GOT3 (cell line): ENCODE measurements at places on chromosomes 7 and 10.

DNA sequence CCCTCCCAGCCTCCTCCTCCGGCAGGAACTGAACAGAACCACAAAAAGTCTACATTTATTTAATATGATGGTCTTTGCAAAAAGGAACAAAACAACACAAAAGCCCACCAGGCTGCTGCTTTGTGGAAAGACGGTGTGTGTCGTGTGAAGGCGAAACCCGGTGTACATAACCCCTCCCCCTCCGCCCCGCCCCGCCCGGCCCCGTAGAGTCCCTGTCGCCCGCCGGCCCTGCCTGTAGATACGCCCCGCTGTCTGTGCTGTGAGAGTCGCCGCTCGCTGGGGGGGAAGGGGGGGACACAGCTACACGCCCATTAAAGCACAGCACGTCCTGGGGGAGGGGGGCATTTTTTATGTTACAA, 83.3 kb downstream of the PAX2 start:
- DNase-seq: no peak

GRCh38 chr7:96499532-96499931, 177.6 kb upstream of the SLC25A13 start:
- no peak for DNase-seq

DNA sequence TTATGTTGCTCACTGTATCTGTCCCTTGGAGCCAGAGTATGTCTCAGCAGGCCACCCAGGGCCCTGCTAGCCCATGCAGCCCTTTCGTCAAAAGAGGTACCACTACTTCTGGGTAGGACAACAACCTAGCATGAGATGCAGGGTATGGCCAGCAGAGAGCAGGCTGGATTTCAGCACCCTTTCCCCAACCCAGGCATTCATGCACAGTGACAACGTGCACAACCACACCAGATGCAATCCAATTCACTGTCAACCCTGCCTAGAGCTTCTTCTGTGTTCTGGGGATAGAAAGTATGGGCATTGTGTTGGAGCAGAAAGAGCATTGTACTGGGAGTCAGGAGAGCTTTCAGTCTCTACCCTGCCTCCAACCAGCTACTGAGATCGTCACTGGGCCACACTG, 37.9 kb downstream of the JAZF1 start:
- no peak for DNase-seq

GRCh38 chr10:49310460-49310859, 11.5 kb downstream of the C10orf71 start:
- no peak for DNase-seq

- DNase-seq: no peak
These were observed 18.9 kb upstream of the TMEM273 start for GRCh38 chr10:49207113-49207512.

GRCh38 chr7:144484445-144484844, 81.0 kb upstream of the NOBOX start:
- no peak for DNase-seq

DNA sequence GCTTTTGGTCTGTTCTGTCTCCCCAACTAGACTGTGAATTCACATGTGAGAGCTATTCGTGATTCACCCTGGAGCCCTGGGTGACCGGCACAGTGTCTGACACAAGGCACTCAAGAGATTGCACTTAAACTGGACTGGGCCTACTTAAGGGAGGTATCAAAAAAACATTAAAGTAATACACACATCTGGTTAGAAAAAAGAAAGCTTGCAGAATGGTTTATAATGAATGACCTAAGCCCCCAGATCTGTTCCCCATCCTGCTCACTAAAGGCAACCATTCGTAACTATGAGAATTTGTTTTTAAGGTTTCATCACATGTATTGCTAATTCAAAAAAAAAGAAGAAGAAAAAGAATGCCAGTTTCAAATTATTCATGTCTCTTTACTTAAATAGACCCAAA, 74.5 kb downstream of the DGKI start:
- DNase-seq: no peak

DNA sequence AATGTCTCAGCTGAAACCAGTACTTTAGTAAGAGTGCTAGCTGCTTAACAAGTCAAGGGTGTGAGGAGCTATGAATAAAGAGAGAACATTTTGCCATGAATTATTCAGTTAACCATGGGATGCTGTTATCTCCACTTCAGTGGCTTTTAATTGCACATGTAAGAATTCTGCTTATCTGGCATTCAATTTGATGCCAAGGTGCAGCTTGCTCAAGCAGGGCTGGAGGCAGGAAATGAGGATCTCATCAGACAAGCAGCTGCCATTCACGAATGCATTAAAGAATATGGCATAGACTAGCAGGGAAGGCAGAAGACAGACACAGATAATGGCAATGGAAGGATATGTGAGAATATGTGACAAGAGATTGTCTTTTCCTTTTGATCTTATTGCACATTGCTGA, 697.8 kb downstream of the NRG3 start:
- no peak for DNase-seq
